ENCODE measurements at places on chromosomes 13 and 19. TPM values are rescaled to one million over a fixed set of nuclear protein-coding genes. Genes with fewer than 3 reads are reported as not detected.

DNA sequence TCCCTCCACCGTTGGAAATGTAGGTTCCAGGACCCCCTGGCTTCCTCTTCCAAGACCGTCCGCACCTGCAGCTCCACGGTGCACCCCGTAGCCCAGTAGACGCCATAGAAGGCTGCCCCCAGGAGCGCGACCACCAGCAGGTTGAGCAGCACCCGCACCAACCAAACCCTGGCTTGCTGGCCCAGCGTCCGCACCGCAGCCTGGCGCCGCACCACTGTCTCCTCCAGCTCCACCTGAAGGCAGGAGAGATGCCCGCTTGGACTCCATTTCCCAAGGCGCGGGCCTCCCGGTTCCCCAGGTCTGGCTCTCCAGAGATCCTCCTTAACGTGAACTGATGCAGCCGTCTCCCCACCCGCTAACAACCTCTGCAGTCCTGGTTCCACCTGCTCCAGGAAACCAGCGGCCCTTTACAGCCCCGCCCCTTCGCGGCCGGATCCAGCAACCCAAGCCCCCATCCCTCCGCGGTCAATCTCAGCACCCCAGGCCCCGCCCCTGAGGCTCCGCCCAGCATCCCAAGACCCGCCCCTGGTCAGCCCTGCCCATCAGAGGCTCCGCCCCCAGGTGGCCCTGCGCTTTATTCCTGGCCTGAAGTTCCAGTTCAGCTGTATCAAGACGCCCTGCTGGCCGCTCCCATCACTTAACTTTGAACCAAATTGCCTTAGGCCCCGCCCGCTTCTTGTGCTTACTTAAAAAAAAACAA, 5.0 kb upstream of the LENG1 start:
- no peaks in the 10 kb centered on the region for H3K36me3 ChIP-seq
- DNase-seq: peak; percentile 54
- no peak overlapping the region for H3K27ac ChIP-seq
- H3K27me3 ChIP-seq: no peaks in the 10 kb centered on the region

DNA sequence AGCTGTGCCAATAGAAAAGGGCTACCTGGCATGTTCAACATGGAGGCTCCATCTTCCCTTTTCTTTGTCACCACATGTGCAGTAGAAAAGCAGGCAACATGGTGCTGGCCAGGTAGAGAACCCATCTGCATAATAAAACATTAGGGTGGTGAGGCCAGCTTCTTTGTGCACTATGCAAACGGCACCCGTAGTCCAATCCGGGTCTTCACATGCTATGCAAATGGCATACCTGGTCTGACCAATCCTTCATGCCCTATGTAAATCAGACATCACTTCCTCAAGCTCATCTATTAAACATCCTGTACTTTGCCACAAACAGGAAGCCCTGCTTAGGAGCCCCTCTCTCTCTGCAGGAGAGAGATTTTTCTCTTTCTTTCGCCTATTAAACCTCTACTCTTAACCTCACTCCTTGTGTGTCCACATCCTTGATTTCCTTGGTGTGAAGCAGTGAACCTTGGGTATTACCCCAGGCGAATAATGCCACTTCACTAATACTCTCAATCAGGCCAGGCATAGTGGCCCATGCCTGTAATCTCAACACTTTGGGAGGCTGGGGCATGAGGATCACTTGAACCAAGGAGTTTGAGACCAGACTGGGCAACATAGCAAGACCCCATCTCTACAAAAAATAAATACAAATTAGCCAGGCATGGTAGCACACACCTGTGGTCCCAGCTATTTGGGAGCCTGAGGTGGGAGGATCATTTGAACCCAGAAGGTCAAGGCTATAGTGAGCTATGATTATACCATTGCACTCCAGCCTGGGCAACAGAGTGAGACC, 111.3 kb upstream of the MRI1 start:
- H3K27ac ChIP-seq: no peak overlapping the region
- no peak for DNase-seq
- H3K36me3 ChIP-seq: no peaks in the 10 kb centered on the region
- peaks cover 5% of the 10 kb centered on the region for H3K4me1 ChIP-seq
- H3K27me3 ChIP-seq: no peaks in the 10 kb centered on the region

Gene ARHGEF18
- total RNA-seq: 83.8 TPM

Gene LPAR6
- total RNA-seq: 91.1 TPM

Gene KLF1
- not detected for total RNA-seq

All from CD4-positive, alpha-beta memory T cell (primary cell).